ENCODE measurements at places on chromosomes 7 and 10.

DNA sequence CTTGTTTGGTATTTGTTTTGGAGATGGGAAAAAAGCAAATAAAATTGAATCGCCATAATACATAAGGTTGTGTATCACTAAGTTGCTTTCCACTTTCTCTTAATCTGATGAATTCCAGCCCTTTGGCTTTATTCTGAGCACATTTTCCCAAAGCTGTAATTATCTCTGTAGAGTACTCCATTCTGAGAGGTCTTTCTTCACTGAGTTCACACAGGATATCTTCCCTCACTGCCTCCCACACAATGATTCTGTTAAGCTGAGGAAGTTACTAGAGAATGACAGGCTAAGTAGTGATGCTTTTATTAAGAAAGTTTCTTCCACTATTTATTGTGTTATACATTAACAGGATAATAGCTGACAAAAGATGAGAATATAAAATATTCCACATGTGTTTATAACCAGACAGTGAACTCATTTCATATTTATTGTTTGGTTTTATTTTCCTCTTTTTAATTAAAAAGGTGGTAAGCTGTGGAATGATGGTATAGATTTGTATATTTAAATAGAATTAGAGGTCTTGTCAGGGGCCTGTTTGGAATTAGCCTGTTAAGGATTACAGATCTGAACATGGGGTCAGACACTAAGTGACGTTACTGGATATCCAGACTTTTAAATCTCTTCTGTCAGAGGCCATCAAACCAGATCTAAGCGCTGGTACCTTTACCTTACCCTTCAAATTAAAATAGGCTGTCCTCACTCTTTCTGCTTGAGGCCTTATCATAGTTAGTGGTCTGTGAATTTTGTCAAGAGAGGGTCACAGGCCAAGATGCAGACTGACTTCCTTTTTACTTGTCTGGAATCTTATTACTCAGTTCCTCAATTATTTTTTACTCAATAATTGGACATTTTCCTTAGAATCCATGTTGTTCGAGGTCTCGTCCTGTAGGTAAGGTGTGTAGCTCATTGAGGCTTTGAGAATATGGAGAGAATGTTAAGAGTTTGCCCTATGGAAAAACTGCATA lies 8.4 kb downstream of the PLXDC2 start:
- DNase-seq, result no peak

DNA sequence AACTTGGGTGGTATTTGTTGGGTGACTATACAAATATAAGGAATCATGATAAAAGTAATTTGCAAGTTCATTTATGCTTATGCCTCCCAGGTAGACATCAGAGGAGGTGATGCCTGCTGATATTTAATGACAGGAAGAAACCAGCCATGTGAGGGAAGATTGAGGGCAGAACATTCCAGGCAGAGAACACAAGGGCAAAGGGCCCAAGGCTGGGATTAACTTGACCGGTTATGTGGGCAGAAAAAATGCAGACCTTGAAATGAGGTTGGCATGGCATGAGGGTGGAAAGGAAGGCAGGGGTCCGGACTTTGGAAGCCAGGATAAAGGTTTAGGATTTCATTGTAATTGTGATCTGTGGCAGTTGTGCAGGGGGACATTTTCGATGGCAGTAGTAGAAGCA lies 68.0 kb upstream of the MTPN start:
- DNase-seq, result no peak

GRCh38 chr7:117698018-117698417 lies 175.2 kb downstream of the CTTNBP2 start:
- no peak for DNase-seq

GRCh38 chr7:102264367-102264891 lies 22.2 kb upstream of the SH2B2 start:
- DNase-seq, result no peak

- no peak for DNase-seq
These were observed 102.3 kb downstream of the TWIST1 start for GRCh38 chr7:19015098-19015497.

- DNase-seq, result no peak
These were observed 251.9 kb upstream of the PTER start for GRCh38 chr10:16184906-16185305.

- no peak for DNase-seq
These were observed 588 bp downstream of the SAP25 start for GRCh38 chr7:100572949-100573675.

DNA sequence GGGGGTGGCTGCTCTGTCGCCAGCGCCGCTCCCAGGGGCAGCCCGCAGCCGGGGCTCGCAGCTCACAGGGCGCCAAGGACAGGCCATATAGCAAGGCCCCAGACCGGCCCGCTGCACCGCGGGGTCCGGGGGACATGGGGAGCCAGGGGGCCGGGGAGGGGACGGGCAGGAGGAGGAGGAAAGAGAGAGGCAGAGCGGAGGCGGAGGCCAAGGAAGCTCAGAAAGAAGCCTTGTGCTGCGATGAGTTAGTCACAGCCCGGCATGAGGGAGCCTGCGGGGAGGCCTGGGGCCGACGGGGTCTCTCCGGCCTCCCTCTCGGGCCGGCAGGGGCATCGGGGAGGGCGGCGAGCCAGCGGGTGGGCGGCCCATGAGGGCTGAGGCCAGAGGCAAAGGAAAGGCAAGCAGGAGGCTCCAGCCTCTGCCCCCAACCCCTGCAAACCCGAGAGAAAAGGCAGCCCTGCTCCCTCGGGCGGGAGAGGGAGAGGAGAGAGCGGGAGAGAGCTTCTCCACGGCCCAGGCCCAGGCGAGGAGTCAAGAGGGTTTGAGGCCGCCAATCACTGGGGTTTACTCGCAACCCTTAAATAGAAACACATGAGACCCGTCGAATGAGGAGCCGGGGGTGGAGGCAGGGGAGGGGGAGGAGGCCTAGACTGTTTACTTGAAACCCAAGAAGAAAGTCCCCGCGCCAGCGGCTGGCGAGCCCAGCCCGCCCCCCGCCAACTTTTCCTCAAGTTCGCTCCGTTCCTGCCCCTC lies 167.9 kb downstream of the NEURL1 start:
- DNase-seq, result peak; percentile 62

DNA sequence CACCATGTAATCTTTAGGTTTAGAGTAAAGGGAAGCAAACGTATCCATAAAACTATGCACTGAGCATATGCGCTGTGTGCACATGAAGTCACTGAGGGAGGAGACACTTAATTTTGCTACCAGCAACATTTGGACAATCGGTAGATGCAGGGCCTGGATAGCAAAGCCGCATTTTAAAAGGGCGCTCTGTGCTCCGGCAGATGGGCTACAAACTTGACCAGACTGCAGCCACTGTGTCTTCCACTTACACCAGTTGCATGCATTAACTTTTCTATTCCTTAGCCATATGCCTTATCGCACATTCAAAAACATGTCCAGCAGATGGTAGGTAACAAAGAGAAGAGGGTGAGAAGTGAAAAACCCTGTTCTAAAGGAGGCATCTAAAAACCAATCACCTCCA lies 18.3 kb downstream of the FAM171A1 start:
- no peak for DNase-seq

DNA sequence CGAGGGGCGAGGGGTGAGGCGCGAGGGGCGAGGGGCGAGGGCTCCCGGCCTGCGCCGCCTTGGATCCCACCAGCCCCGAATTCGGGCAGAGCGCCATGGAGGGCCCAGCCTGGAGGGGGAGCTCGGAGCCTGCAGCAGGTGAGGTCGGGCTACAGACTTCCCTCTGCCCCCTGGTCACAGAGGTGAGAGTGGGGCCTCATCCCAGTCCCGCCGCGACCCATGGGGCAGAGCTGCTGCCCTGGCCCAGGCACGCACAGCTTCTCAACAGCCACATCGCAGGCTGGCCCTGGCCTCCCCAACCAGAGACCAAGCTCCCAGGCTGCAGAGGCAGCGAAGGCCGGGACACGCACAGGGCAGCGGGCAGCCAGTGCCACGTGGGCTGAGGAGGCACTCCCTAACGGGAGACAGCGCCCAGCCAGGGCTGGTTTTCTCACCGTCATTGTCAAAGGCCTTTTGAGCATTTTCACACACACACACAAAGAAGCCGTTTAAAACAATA lies 191.8 kb downstream of the PTPRN2 start:
- DNase-seq, result no peak

- DNase-seq, result no peak
These were observed 114.0 kb upstream of the TCF7L2 start for GRCh38 chr10:112835944-112836451.

- no peak for DNase-seq
These were observed 92.8 kb upstream of the HPS1 start for GRCh38 chr10:98539578-98539977.

DNA sequence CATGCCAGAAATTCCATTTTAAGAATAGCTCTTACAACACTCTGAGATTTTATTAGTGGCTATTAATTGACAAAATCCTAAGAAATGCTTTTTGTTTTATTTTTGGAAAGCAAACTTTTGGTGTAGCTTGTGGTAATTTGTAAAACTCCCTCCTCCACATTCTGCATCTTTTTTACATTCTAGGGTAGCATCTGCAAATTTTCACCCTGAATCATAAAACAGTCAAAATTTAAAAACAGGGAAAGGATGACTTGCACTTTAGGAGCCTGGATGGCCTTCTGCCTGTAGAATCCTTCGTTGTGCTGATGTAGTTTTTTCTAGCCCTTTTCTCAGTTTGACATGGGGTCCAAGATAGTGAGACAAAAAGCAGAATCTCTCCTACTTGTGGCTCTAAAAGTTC lies 316.1 kb downstream of the ADRA2A start:
- no peak for DNase-seq

GRCh38 chr7:70044064-70044463 lies 445.8 kb downstream of the AUTS2 start:
- peak; percentile 69 for DNase-seq
